Prostate gland (tissue), 2 donors: ENCODE measurements at places on chromosomes 3 and 15.

- H3K27ac ChIP-seq: no peak overlapping the region
- no peaks in the 10 kb centered on the region for H3K4me1 ChIP-seq
- no peaks in the 10 kb centered on the region for H3K36me3 ChIP-seq
- peaks cover 5% of the 10 kb centered on the region for H3K27me3 ChIP-seq
Observed at GRCh38 chr3:122927726-122928125, 99.8 kb downstream of the SEMA5B start.

DNA sequence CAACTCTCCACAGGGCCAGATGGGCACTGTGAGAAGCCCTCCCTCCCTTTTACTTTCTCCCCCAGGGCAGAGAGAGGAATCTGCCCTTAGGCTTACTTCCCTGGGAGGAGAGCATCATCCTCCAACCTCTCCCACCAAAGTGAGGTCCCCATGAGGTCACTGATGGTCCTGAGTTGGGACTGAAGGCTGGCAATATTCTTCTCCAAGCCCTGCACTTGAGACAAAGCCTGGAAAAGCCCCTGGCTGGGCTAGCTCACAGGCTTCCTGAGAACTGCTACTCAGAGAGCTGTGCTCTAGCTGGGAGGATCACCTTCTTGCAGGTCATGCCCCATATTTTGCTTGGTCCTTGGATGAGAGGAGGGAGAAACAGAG, 110.0 kb upstream of the MEF2A start:
- no peak for DNase-seq
- peaks cover 6% of the 10 kb centered on the region for H3K4me1 ChIP-seq

DNA sequence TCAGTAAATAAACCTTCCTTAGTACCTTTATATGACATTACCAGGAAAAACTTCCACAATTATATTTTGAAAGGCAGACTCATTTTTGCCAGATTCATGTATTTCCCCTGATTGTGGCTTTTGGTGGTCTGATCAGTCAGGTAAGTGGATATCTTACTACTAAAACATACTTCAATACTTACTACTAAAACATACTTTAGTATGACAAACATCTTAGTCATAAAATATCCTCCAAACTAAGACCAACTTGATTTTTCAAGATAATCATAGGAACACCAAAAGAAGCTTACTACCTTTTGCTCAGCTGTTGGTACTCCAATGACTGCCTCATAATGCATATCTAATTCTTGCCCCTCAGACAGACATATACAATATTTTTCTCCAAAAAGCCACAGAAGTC, 9.3 kb downstream of the TJP1 start:
- H3K4me1 ChIP-seq: peaks cover 13% of the 10 kb centered on the region
- H3K27ac ChIP-seq: peak overlapping the region; percentile 40
- DNase-seq: no peak
- no peaks in the 10 kb centered on the region for H3K36me3 ChIP-seq
- no peak overlapping the region for H3K4me3 ChIP-seq
- no peaks in the 10 kb centered on the region for H3K27me3 ChIP-seq

- no peak overlapping the region for H3K27ac ChIP-seq
- H3K36me3 ChIP-seq: no peaks in the 10 kb centered on the region
- no peak overlapping the region for H3K4me3 ChIP-seq
- DNase-seq: no peak
Observed at GRCh38 chr15:40353697-40354096, 2.9 kb downstream of the PHGR1 start.

DNA sequence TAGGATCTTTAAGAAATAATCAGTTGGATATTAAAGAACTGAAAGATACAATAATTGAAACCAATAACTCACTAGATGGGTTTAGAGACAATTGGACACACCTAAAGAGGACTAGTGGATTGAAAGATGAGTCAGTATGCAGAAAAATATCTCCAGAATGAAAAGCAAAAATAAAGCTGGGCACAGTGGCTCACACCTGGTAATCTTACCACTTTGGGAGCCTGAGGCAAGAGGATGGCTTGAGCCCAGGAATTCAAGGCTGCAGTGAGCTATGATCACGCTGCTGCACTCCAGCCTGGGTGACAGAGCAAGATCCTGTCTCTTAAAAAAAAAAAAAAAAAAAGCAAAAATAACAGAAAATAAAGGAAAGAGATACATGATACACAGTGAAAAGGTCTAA, 37.4 kb upstream of the CCDC174 start:
- no peaks in the 10 kb centered on the region for H3K36me3 ChIP-seq
- H3K4me3 ChIP-seq: no peak overlapping the region

DNA sequence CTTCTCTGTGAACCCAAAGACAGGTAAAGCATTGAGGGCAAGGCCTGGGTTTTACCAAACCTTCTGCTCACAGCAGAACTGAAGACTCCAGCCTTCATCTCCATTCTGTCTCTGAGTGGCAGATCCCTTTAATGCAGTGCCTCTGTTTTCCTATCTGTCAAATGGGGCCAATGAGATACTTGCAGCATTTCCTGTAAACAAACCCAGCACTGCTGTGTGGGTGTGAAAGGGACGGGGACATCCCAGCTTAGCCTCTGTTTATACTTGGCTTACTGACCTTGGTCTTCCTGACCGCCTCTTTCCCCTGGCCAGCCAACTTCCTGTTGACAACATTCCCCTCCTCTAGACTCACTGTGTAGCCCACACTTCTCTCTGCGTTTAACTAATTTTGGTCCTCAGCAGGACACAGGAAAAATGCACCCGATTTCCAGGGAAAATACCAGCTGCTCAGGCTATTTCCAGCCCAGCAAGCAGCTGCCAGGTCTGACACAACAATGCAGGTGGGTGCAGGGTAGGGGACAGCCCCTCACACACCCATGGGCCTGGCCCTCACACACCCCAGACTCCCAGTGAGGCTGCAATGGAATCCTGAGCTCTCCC, 105.9 kb upstream of the HERC1 start:
- no peaks in the 10 kb centered on the region for H3K36me3 ChIP-seq

DNA sequence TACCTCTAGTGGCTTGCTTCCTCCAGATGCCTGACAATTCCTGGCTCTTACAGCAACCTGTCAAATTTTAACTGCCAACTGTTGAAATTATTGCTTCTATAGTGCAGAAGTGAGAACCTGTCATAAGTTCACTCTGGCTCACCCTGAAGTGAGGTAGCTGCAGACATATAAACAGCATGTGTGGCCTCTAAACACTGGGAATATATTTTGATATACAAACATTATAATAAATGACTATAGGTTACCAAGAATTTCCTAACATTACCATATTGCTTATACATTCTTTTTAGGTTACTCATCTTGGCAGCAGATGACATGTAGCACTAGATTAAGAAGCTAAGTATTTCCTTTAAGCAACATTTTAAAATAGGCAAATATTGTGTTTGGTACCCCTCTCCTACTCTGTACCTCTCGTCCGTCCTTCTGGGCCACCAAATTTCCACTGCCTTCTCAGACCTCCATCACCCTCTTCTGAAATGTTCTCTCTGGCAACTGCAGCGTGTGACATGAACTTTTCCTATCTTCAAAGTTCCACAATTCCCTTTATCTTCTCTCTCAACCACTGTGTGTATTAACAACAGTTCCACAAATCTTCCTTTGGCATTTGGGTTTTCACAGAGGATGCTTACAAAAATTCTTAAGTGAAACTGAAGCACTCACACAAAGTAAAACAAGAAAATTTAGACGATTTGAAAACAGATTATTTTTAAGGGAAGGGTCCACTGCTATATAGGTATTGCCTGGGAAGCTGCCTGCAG, 15.3 kb upstream of the XXYLT1 start:
- no peak for DNase-seq
- no peak overlapping the region for H3K4me3 ChIP-seq
- H3K36me3 ChIP-seq: no peaks in the 10 kb centered on the region
- no peak overlapping the region for H3K27ac ChIP-seq
- H3K27me3 ChIP-seq: no peaks in the 10 kb centered on the region

- H3K27me3 ChIP-seq: no peaks in the 10 kb centered on the region
- H3K27ac ChIP-seq: no peak overlapping the region
- no peaks in the 10 kb centered on the region for H3K36me3 ChIP-seq
- H3K4me1 ChIP-seq: no peaks in the 10 kb centered on the region
Observed at GRCh38 chr3:7203969-7204847, 343.3 kb downstream of the GRM7 start.

GRCh38 chr3:128787256-128788253, 61.6 kb downstream of the RAB7A start:
- no peaks in the 10 kb centered on the region for H3K4me1 ChIP-seq
- H3K27me3 ChIP-seq: no peaks in the 10 kb centered on the region
- H3K27ac ChIP-seq: no peak overlapping the region
- peak; percentile 31 for DNase-seq
- no peak overlapping the region for H3K4me3 ChIP-seq

GRCh38 chr3:57696801-57697321, 4.0 kb upstream of the DENND6A start:
- no peak overlapping the region for H3K27ac ChIP-seq
- H3K4me3 ChIP-seq: no peak overlapping the region
- DNase-seq: peak; percentile 79
- no peaks in the 10 kb centered on the region for H3K36me3 ChIP-seq
- H3K27me3 ChIP-seq: no peaks in the 10 kb centered on the region

GRCh38 chr3:171874879-171875278, 31.7 kb downstream of the TMEM212 start:
- DNase-seq: no peak
- H3K4me3 ChIP-seq: no peak overlapping the region
- peak overlapping the region; percentile 41 for H3K27ac ChIP-seq
- no peaks in the 10 kb centered on the region for H3K36me3 ChIP-seq
- H3K4me1 ChIP-seq: no peaks in the 10 kb centered on the region

DNA sequence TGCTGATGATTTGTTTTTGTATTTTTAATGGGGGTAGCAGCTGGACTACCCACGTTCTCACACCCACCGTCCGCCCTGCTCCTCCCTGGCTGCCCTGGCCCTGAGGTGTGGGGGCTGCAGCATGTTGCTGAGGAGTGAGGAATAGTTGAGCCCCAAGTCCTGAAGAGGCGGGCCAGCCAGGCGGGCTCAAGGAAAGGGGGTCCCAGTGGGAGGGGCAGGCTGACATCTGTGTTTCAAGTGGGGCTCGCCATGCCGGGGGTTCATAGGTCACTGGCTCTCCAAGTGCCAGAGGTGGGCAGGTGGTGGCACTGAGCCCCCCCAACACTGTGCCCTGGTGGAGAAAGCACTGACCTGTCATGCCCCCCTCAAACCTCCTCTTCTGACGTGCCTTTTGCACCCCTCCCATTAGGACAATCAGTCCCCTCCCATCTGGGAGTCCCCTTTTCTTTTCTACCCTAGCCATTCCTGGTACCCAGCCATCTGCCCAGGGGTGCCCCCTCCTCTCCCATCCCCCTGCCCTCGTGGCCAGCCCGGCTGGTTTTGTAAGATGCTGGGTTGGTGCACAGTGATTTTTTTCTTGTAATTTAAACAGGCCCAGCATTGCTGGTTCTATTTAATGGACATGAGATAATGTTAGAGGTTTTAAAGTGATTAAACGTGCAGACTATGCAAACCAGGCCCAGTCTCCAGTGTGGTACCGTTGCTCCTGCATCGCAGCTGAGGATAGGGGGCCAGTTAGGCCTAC, 1.4 kb upstream of the FES start:
- H3K27me3 ChIP-seq: no peaks in the 10 kb centered on the region
- peaks cover 6% of the 10 kb centered on the region for H3K4me1 ChIP-seq
- H3K27ac ChIP-seq: peak overlapping the region; percentile 86
- no peak overlapping the region for H3K4me3 ChIP-seq

DNA sequence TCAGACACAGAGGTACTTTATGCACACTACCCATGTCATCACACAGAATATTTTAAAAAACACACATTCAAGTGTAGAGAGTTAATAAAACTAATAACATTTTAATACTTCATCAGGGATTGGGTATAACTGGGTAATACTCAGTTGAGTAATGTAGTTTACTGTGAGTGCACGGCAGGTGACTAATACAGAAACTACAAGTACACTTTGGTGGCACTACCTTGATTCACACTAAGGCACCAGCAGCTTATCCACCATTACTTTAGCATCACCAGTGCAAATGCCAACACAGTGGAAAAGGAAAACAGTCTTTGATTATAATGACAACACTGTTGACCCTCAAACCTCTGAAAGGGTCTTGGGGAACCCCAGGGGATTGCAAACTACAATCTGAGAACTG, 33.6 kb downstream of the ZNF280D start:
- no peak overlapping the region for H3K27ac ChIP-seq
- no peaks in the 10 kb centered on the region for H3K27me3 ChIP-seq
- no peak for DNase-seq
- H3K36me3 ChIP-seq: no peaks in the 10 kb centered on the region

DNA sequence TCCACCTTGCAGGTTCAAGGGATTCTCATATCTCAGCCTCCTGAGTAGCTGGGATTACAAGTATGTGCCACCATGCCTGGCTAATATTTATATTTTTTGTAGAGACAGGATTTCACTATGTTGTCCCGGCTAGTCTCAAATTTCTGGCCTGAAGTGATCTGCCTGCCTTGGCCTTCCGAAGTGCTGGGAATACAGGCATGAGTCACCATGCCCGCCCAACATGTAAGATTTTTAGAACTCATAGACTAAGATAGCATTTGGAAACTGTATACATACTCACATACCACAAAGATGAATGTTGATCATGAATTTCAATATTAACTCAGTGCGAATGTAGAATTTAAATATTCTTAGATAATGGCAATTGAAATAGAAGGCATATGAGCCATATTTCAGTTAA, 718.9 kb downstream of the NLGN1 start:
- H3K27ac ChIP-seq: no peak overlapping the region
- H3K4me3 ChIP-seq: no peak overlapping the region
- no peak for DNase-seq
- no peaks in the 10 kb centered on the region for H3K27me3 ChIP-seq

GRCh38 chr15:67080900-67081431, 15.6 kb downstream of the SMAD3 start:
- H3K27me3 ChIP-seq: no peaks in the 10 kb centered on the region
- no peak for DNase-seq
- H3K27ac ChIP-seq: peak overlapping the region; percentile 20
- no peaks in the 10 kb centered on the region for H3K36me3 ChIP-seq
